ENCODE measurements at places on chromosomes 2 and 18.

GRCh38 chr2:201262718-201263117 lies 2.4 kb downstream of the CASP8 start:
- no peak for DNase-seq

DNA sequence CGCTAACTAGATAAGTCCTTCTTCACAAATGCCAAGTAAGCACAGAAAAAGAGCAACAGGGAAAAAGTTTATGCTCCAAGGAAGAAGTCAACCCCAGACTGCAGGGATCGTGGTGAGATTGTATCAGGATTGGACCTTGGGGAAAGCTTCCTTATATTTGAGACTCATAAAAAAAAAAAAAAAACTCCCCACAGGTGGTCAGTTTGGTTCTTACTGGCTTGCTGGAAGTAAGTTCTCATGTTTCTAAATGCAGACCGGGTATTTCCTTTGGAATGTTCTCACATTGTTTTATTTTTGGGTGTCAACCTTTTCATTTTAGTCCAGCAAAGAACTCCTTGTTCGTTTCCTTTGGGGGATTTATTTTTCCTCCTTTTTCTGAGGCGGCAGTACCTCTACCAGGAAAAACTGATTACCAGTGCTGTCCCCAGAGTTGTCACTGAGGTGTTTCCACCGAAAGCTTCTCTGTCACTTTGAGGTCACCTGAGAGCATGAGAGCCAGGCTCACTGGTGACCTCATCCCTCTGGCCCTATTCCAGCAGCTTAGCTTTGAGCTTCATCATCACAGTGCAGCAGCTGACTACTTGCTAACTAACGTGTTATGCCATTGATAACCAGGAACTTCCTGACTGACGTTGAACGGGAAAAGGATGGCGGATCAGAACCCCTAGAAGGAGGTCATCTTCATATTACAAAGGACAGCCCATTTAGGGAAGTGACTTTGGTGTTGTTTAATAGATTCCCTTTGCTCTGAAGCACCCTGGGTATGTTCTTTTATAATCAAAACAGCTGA lies 16.8 kb upstream of the ATP8B1 start:
- DNase-seq: no peak

DNA sequence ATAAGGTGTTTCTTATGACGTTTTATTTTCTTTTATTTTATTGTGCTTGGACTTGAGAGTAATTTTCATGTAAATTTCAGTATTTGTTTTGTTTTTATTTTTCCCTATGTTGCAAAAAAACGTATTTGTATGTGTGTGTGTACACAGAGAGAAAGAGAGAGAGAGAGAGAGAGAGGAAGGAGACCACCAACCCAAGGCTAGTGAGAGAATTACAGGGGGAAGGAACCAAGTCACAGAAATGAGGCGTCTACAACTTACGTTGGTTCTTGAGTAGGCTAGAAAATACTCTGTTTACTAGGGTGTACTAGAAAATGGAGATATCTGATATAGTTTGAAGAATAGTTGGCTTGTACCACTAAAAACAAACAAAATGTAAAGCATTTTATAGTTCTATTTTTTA lies 7.7 kb upstream of the DSC1 start:
- DNase-seq: no peak

DNA sequence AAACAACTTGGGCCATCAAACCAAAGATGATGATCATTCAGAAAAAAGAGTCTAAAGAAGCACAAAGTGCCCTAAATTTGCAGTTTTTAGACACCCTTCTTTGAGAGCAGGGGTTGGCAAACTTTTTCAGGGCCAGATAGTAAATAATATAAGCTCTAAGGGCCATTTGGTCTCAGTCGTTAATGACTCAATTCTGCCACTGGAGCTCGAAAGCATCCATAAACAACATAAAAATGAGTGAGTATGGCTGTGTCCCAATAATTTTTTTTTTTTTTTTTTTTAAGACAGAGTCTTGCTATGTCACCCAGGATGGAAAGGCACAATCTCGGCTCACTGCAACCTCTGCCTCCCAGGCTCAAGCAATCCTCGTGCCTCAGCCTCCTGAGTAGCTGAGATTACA lies 152.3 kb downstream of the DTNB start:
- no peak for DNase-seq

GRCh38 chr18:5756823-5757222 lies 138.5 kb downstream of the TMEM200C start:
- DNase-seq: no peak
